ENCODE measurements at places on chromosomes 3 and 15.

GRCh38 chr15:73950831-73951561, 24.7 kb downstream of the LOXL1 start:
- DNase-seq: no peak

GRCh38 chr15:66215811-66216210, 37.7 kb downstream of the MEGF11 start:
- DNase-seq: no peak

GRCh38 chr3:99669879-99670555, 31.6 kb downstream of the COL8A1 start:
- DNase-seq: no peak

GRCh38 chr15:22888120-22888859, 49.8 kb downstream of the NIPA2 start:
- DNase-seq: no peak

DNA sequence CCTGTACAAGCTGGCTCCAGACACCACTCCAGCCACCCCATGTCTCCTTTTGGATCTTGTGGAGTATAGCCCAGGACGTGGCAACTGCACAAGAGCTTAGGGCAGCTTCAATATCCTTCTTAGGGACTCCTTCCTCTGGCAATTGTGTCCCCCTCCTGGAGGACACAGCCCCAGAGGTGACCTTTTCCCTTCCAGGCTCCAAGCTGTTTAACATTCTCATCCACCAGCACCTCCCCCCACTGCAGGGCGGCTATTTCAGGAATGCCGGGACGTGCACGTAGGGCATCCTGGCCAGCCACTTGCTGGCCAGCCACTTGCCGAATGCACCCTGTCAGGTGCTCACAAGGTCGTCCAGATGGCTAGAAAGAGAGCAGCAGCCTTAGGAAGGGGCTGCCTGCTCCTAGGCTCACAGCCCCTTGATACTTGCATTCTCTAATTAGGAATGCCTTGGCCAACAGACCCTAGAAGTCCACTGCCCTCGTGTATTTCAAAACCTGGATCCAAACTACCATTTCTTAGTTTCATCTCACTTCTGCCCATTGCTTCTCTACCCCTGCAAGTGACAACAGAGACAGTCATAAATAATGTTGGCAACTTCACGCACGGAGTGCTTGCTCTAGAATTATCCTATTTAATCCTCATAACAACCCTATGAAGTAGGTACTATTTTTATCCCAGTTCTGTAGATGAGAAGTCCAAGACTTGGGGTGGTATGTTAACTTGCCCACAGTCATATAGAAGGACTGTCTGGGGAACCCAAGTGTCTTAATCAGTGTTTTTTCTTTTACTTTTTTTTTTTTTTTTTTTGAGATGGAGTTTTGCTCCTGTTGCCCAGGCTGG, 24.5 kb upstream of the IDH2 start:
- no peak for DNase-seq

GRCh38 chr3:111366515-111366914, 175.5 kb upstream of the CD96 start:
- DNase-seq: no peak

- DNase-seq: no peak
These were observed 7.2 kb downstream of the PLD1 start for GRCh38 chr3:171803044-171803443.

DNA sequence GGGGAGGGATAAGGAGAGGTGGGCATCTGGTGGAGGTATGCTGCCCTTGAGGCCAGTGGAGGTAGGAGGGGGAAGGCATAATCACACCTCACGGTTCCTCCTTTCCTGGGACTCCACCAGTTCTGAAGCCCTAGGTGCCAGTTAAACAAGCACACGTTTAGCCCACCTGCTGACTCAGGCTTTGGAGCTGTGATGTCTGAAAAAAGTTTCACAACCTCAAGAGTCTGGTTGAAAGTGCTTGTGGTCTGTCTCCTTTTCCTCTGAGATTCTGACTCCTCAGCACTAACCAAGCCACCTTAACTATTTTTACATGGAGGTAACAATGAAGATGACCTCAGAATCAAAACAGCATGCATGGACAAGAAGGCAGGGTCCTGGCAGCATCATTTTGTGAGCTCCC, 23.0 kb downstream of the HPS3 start:
- no peak for DNase-seq

DNA sequence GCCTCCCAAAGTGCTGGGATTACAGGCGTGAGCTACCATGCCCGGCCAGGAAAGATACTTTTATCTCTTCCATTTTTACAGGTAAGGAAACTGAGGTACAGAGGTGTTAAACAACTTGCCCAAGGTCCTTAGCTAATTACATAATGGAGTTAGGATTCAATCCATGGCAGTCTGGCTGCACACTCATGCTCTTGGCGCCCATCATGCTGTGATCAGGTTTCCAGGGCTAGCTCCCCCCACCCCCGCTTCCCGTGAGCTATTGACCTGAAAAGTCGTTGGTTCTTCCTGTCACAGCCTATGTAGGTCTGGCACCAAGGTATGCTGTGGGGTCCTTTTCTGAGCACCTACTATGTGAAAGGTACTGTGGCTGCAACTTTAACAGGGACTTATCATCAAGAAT, 55.9 kb upstream of the LARS2 start:
- DNase-seq: no peak

GRCh38 chr3:39641274-39641673, 168.1 kb upstream of the MYRIP start:
- no peak for DNase-seq

- DNase-seq: no peak
These were observed 9.8 kb downstream of the CLCN2 start for GRCh38 chr3:184351511-184352148.

DNA sequence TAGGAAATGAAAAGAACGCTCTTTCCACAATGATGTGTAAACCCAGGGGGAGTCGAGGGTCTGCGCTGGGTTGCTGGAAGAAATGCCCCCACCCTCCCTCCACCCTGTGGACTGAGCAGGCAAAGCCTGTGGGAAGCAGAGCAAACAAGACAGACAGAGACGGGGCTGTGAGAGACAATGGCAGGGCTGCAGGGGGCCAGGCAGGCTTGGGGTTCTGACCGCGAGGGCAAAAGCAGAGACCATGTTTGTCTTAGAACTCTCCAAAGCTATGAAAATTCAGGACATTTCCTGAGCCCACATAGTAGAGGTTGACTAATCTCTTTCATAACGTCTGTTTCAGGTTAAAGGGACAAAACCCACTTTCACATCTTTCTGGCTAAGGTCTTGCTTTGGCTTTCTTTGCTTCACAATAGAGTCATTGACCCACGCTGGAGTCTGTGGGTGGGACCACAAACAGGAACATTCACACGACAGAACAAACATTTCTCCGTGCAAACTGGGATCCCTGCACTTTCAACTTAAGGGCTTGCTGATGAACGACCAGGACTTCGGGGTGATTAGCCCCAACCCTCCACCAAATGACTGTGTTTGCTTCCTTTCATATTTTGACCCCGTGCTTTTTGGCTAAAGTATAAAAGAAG, 156.0 kb upstream of the TPM1 start:
- DNase-seq: no peak

DNA sequence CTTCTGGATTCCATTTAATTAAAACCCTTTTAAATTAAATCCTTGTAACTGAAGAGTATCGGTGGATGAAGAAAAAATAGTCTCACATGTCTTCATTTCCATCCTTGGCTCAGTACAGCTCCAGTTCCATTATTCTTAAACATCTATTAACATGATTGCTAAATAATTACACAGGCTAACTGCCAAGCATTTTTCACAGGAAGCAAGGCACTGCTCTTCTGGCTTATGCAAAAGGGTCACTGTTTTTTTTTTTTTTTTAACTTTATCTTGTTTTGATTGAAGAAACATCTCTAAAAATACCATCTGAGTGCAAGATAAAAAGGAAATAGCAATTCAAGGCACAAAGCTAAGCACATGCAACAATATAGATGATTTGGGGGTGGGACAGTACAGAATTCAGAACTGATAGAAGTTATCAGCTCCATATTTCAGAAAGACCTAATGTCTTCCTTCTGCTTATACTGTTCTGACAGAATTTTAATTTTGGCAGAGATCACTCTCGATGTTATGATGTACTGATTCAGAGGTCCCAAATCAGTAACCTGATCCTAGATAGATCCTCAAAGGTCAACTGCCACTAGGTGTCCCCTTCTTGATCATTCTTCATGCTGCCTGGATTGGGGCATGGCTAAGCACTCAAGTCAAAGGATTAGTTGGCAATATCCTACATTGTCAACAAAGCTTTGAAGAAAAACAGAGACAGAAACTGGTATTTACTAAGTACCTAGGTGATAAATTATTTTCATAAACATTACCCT, 57.8 kb upstream of the ACTC1 start:
- peak; percentile 35 for DNase-seq

- no peak for DNase-seq
These were observed 16.6 kb upstream of the BCL2A1 start for GRCh38 chr15:79987569-79987955.

DNA sequence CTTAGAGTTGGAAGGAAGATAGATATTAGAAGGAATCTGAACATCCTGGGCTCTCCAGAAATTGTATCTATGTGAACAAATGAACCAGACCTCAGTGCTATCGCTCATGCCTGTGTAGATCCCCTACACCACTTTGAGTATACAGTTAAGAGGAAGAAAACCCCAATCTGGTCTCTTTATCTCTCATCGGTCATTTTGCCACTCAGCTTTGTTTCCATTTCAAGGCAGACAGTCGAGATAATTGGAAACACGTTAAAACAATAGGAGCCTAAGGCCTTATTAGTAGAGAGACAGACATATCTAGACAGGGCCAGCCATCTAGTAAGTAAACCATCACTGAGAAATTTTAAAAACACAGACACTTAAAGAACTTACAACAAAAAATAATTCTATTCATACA, 101.6 kb downstream of the MYLK start:
- no peak for DNase-seq

GRCh38 chr3:128734523-128735189, 8.7 kb downstream of the RAB7A start:
- DNase-seq: no peak

- DNase-seq: no peak
These were observed 61.3 kb downstream of the VGLL4 start for GRCh38 chr3:11582191-11582968.

DNA sequence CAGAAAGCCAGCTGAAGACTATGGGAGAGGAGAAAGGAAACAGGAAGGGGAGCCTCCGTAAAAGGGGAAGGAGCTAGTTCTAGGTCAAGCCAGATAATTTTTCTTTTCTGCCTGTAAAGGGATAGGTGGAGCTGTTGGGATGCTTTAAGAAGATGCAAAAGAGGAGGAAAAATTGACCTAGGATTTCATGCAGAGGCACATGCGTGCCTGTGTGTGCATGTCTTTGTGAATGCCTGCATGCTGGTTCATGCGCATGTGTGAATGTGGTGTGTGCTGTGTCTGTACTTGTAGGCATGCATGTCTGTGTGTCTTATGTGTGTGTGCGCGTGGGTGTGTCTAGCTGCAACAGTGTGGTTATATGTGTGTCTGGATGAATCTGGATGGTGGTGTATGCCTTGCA, 27.3 kb downstream of the CCDC33 start:
- DNase-seq: no peak

DNA sequence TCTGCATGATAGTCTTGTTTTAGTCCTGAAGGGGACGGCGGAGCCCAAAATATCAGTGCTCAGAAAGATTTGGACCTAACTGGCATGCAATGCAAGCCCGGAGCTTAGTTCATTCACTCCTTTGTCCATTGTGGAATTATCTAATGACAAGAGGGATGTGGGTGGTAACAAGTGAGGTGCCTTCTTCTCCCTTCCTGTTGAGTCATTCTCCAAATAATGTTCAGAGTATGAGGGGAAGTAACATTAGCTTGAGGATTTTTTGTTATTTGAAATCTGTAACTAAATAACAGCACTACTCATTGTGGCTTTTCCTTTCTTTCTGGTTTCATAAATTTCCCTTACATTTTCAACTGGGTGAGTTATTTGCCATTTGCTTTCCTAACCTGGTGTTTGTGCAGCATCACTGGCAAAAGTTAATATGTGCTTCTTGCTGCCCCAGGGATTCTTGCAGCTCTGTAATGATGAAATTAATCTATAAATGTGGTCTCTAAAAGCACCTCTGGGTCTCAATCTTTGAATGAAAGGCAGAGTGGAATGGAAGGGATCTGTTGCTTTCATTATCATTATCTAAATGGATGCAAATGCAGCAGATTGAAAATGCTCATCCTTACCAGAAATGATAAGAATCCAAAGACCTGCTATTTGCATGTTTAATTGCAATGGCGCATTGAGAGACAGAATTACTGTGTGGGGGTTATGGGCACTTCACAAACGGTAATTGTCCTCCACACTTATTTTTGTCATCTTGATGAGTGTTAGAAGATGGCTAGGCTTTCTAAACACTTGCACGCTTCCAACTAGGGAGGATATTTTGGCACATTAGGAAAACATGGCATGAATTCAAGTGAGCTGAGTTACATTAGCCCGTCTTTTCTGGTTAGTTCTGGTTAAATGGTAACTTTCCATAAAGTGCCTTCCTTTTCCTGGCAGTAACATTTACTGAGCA, 89.9 kb upstream of the MITF start:
- DNase-seq: no peak

Measured in NCI-H774 (cell line).